Bronchial epithelial cell (primary cell): ENCODE measurements at places on chromosomes 6 and 20. TPM values are rescaled to one million over a fixed set of nuclear protein-coding genes. Genes with fewer than 3 reads are reported as not detected.
A peak's percentile ranks its signal among the peaks of the same experiment; 100 is the strongest.

- DNase-seq = no peak
Measured at GRCh38 chr6:141728330-141728729, 404.4 kb upstream of the GJE1 start.

DNA sequence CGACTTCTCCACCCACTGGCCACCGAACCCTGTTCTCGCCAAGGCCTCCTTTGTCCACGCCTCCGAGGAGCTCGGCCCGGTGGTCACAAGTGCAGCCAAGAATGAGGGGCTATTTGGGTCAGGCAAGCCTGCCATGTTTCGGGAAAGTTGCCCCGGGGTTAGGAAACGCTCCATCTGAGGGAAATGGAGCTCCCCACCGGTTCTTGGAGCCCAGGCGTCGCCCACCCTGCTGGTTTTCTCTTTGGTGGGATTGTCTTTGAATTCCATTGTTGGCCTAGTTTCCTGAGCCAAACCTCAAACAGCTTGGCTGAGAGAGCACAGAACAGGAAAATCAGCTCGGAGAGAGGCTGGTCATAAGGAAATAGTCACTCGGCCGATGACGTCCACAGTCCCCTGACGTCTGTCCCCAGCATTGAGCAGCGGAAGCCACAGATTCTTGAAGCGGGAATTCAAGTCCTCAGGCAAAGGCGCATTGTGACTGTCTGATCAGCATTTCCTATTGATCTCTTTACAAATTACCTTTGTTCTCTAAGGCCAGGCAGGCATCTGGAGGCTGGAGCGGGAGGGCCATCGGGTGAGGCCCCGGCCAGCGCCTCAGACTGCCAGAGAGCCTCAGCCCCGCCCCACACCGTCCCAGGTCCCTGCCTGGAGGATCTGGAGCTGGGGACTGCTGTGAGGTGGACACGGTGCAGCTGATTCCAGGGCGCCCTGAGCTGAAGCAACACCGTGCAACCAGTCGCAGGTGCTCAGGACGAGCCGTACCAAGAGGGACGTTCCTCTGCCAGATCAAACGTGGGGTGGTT is 138.6 kb downstream of the DLL1 start:
- peak; percentile 36 for DNase-seq

DNA sequence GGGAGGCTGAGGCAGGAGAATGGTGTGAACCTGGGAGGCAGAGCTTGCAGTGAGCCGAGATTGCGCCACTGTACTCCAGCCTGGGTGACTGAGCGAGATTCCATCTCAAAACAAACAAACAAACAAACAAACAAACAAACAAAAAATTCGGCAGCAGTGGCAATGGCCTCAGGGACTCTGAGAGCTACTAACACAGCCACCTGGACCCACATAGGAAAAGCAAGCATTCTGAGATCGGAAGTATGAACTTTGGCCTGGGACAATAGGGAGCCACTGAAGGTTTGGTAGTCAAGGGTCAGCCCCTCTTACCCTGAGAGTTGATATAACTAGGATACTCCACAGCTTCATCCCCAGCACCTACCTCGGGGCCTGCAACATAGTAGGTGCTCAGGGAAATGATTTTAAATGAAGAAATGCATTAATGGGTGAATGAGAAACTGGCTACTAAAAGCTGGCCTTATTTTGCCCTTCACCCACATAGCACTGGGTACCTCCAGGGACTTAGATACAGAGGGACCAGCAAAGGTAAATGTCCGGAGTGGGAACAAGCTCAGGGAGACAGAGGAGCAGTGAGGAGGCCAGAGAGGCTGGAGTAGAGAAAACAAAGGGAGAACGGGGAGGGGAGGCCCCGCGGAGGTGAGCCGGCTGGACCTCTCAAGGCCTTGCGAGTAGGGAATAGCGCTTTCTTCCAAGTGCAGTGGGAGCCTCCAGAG is 46.6 kb upstream of the PTGIS start:
- no peak for DNase-seq

UBE2C gene
- 0.26 and 1.8 TPM in 2 replicates for total RNA-seq

SOBP gene
- total RNA-seq = 0.26 and 0.38 TPM in 2 replicates

DNA sequence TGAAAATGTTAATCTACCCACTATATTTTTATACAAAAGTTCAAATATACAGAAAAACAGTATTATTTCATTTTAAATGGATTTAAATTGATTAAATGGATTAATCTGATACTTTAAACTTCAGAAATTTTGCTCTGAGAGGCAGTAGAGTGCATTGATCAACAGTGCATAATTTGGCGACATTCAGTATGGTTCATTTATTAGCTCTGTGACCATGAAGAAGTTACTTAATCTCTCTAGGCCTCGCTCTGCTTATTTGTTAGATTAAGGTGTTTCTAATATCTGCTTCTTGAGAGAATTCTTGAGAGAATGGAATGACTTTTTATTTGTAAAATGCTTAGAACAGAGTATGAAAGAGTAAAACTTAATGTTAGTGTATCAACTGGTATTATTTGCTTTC is 8.9 kb downstream of the PDE7B start:
- no peak for DNase-seq

DNA sequence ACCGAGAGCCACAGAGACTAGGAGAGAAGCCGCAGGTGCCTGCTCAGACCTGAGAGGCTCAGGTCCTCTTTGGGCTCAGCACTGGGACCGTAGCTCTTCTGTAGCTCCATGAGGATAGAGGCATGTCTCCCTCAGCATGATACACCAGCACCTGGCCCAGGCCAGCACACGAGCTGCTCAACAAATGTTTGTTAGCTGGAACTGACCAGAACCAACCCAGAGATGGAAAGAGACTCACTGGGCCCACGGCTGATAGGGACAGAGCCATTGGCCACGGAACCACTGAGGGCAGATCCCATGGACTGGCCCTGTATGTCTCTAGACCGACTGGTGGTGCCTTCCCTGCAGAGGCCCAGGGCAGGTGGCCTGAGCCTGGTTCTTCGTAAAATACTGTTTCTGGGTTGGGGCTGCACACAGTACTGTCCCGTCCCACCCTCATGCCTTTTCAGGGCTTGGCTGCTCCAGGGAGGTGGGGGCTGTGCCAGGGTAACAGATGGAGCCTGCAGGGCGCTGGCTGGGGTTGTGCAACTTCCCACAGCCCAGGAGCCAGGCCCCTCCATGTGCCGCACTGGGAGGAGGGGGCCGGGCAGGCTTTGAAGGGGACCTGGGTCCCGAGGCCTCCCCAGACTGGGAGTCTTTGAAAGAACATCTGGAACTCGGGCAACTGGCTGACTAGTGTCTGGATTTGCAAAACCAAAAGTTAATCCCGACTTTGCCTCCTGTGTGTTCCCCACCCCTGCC is 5.2 kb downstream of the C20orf204 start:
- DNase-seq = no peak

- DNase-seq = no peak
Measured at GRCh38 chr6:30075094-30075789, at the start of gene RNF39. TSS of gene RNF39 (minus strand) at chr6:30075769. CDS start at chr6:30075585, 184 bp downstream.

DNA sequence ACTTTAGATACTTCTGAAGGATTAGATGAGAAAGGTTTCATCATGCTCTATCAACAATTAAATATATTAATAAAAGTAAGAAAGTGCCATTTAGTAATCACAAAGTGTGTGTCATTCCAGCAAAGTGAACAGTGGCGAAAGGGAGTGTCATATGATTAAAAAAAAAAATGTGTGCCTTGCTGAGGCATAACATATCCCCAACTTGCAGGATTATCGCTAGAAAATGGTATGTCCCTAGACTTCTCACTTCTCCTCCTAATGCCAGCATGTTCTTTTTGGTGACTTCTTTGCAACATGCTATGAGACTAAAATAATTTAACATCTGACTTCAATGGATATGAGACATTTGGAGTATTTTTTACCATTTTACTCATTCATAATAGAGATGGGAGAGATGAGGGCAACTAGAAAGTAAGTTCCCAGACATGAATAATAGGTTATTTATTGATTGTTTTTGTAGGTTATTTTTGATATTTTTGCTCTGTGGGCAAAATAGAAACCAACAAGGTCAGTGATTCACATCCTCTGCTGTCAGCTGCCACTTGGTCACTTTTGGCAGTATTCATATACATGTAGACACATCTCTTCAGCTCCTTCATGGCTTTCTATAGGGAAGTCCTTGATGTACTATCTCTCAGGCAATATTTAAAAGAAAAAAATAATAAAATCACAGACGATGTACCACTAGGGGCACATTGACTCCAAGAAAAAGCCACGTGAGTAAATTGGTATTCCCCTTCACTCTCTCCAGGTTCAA is 370.1 kb downstream of the BMP2 start:
- DNase-seq = no peak

- DNase-seq = peak; percentile 29
Measured at GRCh38 chr20:35618263-35619131, 2.9 kb downstream of the SPAG4 start.

PNPLA1 gene
- 0.26 and 1.2 TPM in 2 replicates for total RNA-seq

GRCh38 chr6:25794784-25795183 is 37.1 kb downstream of the SLC17A1 start:
- DNase-seq = no peak

DNA sequence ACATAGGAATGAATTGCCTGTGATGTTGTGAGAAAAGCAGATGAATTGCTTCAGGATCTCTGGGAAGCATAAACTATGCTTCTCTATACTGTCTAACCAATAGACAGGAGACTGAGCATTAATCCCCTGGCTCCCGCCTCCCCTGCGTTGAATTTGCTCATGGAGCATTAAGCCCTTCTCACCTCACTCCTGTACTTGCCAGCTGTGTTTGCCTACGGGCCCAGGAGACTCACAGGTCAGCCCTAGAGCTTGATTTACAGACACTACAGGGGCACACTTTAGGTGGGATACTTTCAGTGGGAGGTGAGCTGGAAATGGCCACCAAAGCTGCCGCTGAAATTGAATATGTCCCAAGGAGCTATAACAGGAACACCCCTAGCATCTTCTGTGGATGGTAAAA is 418.7 kb downstream of the CBLN4 start:
- DNase-seq = no peak

GRCh38 chr6:131061041-131061750 is 1.8 kb downstream of the EPB41L2 start:
- DNase-seq = no peak

DNA sequence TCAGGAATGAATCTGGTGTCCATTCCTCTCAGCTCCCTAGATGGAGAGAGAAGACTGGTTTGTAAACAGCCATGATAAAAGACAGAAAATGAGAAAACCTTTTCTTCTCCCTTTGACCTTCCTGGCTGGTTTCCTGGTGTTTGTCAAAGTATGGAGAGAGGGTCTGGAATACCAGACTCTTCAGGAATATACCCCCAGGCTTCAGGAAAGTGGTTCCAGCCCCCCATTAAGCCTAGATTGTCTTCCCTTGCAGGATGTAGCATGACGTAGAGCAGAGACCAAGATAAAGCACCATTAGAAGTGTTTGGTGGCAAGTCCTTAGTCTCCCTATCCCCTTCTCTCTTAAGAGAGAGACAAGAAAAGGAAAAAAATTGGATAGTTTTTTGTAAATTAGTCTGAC is 51.1 kb downstream of the EIF2S2 start:
- DNase-seq = no peak

DNA sequence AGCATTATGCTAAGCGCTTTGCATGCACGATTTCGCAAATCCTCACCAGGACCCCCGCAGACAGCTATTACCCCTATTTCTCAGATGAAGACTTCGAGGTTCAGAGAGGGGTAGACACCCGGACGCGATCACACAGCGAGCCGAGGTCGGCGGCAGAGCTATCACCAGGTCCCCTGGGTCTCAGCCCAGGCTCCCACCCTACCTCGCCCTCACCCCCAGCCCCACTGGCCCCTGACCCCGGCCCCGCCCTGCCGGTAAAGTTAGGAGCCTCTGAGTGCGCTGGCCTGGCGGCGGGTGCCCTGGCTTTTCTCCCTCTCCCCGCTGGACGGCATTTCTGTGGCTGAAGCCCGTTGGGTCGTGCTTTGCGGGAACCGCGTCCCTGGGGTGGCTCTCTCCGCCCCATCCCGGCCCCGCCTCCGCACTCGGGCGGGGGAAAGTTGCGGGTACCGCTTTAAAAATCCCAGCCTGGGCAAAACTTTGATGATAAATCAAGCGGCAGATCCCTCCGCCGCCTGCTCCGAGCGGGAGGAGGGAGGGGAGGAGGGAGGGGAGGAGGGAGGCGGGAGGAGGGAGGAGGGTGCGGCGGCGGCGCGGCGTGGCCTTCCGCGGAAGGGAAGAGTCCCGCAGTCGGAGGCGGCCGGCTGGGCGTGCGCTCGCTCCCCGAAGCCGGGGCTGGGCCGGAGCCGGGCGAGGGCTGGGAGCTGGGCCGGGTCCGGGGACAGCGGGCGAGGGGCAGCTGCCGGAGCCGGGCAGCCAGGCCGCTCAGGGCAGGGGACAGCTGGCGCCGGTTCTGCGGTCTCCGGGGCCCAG is at the start of gene VSTM2L:
Gene VSTM2L, plus strand, starts transcription at position 624 of the 810 bp plus-strand sequence. CDS start 224 bp downstream, outside the sequence.
- DNase-seq = peak; percentile 28

GRCh38 chr6:148231572-148231971 is 111.1 kb upstream of the SASH1 start:
- DNase-seq = peak; percentile 73
